Stimulated activated CD8-positive, alpha-beta memory T cell treated with anti-CD3 and anti-CD28 coated beads, Interleukin-7, amount 100 ng/mL, for 24 hours (primary cell): ENCODE measurements at places on chromosomes 4 and X.

- DNase-seq, result no peak
Observed at GRCh38 chr4:5050520-5051277, 581 bp upstream of the STK32B start.

DNA sequence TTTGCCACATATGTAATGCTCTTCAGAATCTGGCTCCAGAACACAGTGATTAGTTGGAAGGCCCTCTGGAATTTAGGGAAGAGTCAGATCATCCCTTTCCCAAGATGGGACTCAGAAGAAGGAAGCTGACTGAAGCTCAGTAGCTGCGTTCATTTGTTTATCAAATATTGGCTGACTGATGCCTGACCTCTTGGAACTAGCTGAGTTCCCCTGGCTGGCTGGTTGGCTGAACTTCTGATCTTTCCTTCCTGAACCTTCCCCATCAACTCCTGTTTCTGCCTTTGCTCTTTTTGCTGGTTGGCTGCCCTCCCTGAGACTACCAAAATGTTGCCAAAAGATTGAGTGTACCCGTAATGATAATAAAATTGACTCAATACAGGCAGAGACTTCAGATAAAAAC, 866.5 kb upstream of the INTU start:
- no peak for DNase-seq

DNA sequence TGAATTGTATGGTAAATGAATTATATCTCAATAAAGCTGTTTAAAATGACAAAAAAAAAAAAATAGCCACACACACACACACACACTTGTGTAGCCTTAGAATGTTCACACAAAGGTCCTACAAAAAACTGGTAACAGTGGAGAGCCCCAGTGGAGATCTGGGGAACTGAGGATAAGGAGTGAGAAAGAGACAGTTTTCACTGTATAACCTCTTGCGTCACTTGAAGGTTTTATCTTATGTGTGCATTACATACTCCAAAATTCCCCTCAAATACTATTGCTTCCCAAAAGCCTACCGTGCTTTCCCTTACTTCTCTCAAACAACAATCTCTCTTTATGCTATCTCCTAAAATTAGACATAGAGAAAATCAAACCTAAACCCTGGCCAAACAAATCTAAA, 67.8 kb downstream of the SMC1A start:
- DNase-seq, result no peak

- DNase-seq, result no peak
Observed at GRCh38 chr4:56752985-56753384, 68.5 kb downstream of the SPINK2 start.

- no peak for DNase-seq
Observed at GRCh38 chr4:141731481-141731880, 95.1 kb downstream of the IL15 start.

DNA sequence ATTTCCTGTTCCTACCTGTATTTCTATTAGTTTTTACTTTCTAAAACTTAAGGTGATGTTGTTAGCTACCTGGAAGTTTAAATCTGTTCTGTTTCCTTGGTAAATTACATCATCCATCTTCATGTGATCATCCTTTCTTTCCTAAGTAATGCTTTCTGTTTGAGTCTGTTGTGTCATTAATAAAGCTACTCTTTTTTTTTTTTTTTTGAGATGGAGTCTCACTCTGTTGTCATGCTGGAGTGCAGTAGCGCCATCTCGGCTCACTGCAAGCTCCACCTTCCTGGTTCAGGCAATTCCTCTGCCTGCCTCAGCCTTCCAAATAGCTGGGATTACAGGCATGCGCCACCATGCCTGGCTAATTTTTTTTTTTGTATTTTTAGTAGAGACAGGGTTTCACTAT, 73.3 kb downstream of the FIP1L1 start:
- no peak for DNase-seq

DNA sequence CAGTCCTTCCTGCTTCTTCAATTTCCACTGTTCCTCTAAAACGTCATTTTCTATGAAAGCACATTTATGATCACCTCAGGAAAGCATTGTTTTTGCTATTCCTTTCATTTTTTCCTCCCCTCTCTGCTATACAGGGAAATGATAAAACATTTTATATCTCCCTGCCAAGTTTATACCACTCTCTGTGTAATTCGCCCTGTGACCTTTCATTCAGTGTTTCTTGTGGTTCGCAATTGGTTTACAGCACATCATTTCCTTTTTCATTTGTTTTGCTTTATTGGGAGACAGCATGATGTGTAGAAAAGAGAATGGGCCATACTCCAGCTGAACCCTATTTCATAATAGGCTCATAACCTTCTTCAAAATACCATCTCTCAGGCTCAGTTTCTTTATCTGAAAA, 99.9 kb upstream of the RAPGEF2 start:
- DNase-seq, result no peak

DNA sequence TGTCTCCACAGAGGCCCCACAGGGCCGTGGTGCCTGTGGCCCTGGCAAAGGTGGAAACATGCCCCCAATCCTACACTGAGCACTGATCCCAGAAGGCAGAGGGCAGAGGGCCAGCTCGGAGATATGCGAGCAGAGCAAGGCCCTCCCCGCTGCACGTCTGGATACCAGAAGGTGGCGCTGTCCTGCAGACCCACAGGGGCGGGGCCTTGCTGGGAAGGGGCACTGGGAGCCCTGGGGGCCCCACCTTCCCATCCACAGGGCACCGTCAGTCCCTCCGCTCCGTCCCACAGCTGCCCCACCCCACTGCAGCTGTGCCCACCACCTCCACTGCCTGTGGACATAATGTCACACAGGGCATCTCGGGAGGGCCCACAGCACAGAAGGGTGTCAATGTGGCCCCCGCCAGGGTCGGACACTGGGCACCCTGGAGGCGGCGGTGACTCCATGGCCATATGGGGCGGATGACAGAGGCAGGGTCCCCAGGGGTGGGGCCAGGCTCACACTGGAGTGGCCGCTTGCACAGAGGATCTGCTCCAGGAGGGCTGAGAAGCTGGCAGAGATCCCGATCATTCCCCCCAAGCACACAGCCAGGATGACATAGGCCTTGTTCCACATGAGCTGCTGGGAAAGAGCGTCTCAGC, 4.8 kb downstream of the SLC49A3 start:
- no peak for DNase-seq

DNA sequence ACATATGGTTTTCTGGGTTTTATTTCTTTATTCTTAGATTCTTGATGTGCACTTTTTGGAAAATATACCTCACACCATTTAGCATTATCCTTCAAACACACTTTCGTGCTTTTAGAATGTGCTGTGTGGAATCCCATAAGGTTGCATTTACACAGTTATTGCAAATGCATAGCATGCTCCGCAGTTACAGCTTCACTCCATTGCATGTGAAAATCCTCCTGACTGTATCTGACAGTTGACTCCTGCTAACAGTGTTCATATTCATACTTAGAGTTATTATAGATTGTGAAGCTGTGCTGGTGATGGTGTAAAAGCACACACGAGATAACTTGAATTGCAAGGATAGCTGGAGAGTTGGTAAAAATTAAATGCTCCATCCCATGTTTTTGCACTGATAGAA, 811.5 kb upstream of the TENM3 start:
- no peak for DNase-seq

DNA sequence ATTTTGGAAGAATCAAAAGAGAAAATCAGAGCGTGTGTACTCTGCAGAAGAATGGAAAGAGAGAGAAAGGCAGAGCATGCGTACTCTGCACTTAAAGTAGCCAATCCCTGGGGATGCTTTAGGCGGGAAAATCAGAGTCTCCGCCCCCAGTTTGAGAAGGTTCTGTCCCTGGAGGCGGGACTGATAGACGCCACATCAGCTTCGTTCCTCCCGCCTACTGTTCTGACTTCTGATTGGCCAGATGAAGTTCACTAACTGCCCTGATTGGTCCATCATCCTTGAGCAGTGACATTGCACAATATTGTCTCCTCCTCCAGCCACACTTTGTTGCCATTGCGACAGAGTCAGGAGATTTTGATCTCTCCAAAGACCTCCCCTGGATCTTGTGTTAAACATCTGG, 23.8 kb downstream of the SSX1 start:
- DNase-seq, result no peak

DNA sequence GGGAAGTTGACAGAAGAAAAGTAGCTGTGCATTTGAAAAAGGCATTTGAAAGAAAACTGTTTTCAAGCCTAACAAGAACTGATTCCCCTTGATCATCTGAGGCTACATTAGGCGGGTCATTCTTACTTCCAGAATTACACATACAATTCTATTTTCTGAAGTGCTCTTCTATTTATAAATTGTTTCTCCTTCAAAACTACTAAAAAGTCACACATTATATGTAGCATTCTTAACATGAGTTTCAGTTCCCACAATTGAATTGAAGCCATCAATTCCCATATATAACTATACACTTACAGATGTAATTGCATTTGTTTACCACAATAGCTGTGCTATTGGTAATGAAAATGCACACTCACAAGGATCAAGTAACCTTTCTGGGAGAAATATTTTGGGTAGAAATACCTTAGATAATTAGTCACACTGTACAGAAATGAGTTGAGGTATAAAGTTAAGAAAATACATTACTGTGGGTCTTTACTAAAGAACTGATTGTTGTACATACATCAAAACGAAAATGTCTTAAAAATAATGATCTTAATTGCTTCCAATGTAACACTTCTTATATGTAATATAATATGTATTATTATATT, 1688.0 kb upstream of the AGA start:
- no peak for DNase-seq

- DNase-seq, result no peak
Observed at GRCh38 chr4:63566658-63567057, 842.6 kb downstream of the TECRL start.

GRCh38 chr4:98352940-98353339, 91.8 kb downstream of the RAP1GDS1 start:
- no peak for DNase-seq

GRCh38 chr4:64130907-64131306, 278.3 kb downstream of the TECRL start:
- no peak for DNase-seq

GRCh38 chrX:107626481-107626880, 1.8 kb upstream of the PRPS1 start:
- no peak for DNase-seq

DNA sequence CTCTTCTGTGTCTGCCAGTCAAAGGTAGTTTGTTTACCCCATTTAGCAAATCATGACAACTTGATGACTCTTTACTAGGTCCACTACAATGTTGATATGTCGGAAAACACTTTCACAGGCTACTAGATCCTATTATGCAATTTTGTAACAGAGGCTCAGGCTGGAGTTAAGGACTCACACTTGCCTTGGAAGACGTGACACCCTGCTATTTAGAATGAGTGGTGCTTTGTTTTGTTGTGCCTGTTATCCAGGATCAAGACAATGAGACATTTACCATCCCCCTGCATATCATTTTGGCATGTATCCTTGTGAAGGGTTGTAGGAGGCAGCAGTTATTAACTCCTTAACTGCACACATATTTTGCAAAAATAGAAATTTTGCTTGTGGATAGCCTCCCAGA, 263.7 kb downstream of the IL1RAPL1 start:
- DNase-seq, result no peak

GRCh38 chr4:136847881-136848621, 684.2 kb downstream of the PCDH18 start:
- no peak for DNase-seq

- DNase-seq, result no peak
Observed at GRCh38 chr4:13262816-13263215, 221.3 kb downstream of the RAB28 start.

- no peak for DNase-seq
Observed at GRCh38 chr4:40559585-40560465, 69.8 kb downstream of the RBM47 start.

- no peak for DNase-seq
Observed at GRCh38 chrX:85611926-85612325, 232.5 kb upstream of the POF1B start.

DNA sequence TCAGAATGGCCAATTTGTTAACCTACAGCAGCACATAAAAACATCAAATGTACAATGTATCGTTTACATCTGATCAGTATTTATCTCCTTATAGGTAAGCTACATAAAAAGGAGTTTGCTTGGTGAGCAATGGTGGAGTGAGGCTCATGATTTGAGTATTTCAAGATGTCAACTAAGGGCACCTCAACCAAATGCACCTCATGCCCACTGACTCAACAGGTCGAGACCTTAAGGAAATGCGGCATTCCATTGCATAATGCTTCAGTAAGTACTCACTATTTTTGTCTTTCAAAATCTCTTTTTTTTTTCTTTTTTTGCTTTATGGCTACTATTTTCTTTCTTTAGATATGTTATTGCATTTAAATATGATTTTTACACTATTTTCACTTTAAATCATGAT, 181.0 kb upstream of the TLL1 start:
- DNase-seq, result no peak

DNA sequence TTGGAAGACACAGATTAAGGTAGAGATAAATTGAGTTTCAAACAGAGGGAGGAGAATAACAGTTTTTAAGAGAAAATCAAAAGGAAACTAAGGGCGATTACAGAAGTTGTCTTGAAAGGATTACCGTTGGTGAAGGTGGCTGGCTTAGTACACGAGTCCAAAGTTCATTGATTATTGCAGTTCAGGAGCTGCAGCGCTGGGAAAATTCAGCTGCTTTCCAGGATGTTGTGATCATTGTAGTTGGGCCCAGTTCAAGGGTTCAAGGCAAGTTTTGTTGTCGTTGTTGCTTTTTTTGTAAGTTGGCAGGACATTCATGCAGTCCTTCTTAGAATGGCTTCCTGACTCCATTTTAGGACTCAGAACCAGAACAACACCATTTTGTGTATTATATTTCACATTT, 461.7 kb downstream of the RAPGEF2 start:
- no peak for DNase-seq

- no peak for DNase-seq
Observed at GRCh38 chr4:106541253-106541652, 172.7 kb upstream of the GIMD1 start.

GRCh38 chrX:135257469-135257868, 5.6 kb downstream of the ETDA start:
- no peak for DNase-seq

DNA sequence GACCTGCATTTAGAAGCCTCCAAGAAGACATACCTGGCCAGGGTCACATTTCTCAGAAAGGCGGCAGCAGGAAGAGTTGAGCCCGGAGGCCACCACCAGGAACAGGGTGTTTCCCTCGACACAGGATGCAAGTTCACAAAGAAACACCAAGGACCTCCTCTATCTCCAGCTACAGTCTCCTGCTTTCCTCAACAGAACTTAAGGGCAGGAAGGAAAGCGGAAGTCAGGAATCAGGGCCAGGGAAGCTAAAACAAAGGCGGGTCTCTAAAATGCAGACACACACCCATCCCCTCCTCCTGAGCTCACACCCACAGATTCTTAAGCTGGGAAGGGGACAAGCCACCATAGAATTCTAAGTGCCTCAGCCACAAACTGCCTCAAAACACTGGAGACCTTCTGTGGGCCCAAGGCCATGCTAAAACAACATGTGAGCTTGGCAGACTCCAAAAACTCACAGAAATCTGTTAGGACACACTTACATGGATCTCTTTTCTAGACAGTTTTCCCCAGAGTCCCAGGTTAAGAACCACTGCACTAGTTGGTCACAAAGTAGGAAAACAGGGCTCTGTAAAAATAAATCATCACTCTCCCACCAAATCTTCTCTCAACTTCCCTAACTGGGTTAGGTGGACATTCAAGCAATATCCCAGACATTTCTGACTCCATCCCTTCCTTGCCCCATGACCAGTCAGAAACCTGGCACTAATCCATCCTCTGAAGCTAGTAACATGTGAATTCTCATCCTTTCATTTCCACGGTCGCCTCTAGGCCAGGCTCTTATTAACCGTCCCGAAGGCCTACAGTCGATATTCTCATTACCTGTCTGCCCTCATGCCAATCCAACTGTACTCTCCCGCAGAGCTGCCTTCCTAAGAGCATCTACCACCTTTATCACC, 163.2 kb downstream of the APBB2 start:
- no peak for DNase-seq
